ENCODE measurements at places on chromosomes 7 and 10. TPM values are rescaled to one million over a fixed set of nuclear protein-coding genes. Genes with fewer than 3 reads are reported as not detected.

DNA sequence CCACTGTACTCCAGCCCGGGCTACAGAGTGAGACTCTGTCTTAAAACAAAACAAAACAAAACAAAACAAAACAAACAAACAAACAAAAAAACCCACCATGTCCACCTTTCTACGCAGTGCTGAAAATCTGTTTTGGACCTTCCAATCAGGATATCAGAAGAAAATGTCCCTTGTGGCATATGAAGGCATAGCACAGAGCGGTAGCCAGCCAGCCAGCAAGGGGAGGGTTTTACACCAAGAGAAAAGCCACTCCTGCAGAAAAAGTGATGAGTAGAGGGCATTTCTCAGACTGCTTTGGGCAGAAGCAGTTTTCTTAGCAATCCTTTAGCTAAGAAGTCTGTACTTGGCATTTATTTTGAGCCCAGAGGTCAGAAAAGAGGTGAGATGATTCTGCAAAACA lies 612.2 kb downstream of the TYW1 start:
- no peak for DNase-seq

DNA sequence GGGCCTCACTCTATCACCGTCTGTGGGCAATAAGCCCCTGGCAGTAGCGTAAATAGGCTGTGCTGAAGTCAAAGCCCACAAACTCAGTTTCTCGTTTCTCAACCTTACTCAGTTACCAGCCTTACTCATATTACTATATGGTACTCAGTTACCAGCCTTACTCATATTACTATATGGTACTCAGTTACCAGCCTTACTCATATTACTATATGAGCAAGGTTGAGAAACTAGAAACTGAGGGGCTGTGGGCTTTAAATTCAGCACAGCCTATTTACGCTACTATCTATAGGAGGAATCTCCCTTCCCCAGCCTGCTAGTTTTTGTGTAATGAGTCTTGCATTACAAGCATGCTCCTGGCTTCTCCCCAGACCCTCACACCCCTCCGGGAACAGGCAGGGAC lies 35.4 kb downstream of the CCDC3 start:
- DNase-seq, result no peak

DNA sequence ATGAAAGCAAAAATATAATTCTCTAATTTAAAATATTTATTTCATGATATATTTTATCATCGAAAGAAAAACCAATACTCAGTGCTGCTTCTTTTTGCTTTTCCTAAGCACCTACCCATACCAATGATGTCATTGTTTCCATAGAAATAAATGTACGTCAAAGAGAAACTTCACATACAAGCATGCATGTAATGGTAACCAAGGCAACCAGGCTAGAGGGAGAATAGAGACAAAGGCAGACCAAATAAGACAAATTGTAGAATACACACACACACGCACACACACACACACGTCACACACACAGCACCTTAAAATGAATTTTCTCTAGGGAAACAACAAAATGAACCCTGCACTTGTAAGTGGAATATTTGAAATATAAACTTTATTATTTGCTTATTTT lies 75.5 kb downstream of the MACC1 start:
- no peak for DNase-seq

DNA sequence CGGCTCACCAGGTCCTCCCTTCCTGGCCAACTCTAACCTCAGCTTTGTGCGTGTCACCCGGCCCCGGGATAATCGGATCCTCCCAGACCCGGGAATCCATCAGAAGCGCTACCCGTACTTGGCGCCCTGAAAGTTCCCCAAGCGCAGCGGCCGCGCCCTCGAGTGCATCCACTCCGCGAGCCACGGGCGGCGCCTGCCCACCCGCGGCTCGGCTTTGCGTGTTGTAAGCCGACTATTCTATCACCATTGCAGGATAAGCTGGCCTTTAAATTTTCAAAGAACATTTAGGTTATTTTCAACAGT lies 35.7 kb upstream of the EBLN1 start:
- DNase-seq, result peak; percentile 46

DNA sequence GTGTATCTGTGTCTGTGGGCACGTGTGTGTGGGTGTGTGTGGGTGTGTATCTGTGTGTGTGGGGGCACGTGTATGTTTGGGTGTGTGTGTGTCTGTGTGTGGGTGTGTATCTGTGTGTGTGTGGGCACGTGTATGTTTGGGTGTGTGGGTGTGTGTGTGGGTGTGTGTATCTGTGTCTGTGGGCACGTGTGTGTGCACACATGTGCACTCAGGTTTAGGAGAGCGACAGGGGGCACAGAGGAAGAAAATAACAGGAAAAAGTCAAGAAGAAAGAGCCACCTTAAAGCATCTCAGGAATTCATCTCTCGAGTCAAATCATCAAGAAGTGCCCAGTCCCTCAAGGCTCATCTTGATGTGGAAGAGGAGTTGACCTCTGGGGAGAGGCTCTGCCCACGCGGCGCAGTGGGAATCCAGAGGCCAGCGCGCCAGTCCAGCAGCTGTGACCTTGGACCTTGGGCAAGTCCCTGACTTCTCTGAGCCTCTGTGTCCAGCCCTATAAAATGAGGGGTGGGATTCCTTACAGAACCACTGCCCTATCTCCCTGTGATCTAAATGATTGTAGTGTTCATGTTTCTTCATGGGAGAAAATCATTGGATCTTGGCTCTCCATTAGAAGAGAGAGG lies 147.8 kb downstream of the RGS10 start:
- DNase-seq, result no peak

DNA sequence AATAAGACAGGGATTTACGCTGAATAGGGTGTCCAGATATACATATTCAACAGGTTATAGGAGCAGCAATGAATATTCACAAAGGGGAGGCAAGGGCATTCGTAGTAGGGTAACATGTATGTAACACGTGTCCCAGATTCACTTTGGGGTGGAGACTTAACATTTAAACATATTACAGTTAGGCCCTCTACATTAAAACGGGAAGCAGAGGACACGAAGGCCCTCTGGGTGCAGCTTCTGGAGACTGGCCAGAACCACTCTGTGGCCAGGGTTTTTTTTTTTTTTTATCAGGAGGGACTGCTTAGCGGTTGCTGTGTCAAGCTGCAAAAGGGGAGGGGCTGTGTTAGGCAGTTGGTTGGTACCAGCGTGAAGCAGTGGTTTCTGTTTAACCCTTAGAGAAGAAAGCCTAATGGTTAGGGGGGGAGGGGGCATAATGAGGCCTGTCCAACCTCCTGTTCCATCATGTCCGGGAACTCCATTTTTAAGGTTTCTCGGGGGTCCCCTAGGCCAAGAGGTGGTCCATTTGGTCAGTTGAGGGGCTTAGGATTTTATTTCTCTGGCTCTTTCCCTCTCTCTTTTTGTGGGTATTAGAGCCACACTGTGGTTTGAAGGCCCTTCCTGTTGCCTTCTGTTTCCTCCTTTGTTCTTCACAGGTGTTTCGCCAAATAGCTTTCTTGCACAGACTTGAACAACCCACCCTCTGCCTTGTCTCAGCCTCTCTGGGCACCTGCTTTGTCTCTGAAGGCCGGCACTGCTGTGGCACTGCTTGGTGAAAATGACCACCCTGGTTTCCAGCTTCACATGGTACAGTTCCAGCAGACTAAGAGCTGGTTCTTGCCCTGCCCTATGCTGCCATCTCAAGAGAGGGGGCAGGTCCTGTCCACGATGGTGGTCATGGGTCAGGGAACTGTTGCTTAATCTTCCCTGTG lies 26.4 kb downstream of the PRF1 start:
- peak; percentile 55 for DNase-seq

- no peak for DNase-seq
These were observed 617.9 kb upstream of the POT1 start for GRCh38 chr7:125547505-125547904.

DNA sequence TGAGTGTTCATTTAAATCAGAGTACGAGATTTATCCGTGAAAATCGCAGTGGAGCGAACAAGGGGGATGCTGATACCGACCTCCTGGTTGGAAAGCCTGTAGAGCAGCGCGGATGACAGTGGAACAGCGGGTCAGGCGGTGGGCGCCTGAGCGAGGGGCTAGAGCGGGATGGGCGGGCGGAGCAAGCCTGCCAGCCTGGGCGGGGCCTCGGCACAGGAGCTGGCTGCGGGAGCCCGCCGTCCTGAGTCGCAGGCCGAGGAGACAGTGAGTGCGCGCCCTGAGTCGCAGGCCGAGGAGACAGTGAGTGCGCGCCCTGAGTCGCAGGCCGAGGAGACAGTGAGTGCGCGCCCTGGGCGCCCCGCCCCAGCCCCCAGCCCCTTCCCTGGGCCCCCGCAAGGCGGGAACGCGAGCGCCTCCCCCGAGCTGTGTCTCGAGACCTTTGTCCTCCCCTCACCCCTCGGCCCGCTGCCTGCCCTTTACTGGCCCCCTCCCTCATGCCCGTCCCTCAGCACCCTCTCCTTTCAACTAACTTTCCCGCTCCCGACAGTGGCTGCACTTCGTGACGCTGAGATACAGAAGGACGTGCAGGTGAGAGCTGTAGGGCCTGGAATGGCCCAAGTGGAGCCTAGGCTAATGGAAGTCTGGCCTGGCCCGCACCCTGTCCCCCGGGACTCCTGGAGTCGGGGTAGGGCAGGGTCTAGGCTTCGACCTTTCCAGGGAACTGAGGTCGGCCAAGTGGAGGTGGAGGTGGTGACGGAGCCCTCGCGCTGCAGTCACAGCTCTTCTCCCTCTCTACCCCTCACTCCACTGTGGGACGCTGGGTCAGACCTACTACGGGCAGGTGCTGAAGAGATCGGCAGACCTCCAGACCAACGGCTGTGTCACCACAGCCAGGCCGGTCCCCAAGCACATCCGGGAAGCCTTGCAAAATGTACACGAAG lies at the start of gene AS3MT:
Gene AS3MT (plus strand): TSS at position 213 of the 941 bp plus-strand sequence. CDS start 123 bp downstream, at position 336.
- DNase-seq, result peak; percentile 22

GRCh38 chr7:111666260-111666659 lies 104.0 kb upstream of the IMMP2L start:
- no peak for DNase-seq

GRCh38 chr10:130361351-130362105 lies 225.3 kb downstream of the GLRX3 start:
- no peak for DNase-seq

- no peak for DNase-seq
These were observed 560 bp downstream of the GBF1 start for GRCh38 chr10:102245932-102246251.

- peak; percentile 85 for DNase-seq
These were observed 228.2 kb downstream of the PTEN start for GRCh38 chr10:88091490-88092061.

DNA sequence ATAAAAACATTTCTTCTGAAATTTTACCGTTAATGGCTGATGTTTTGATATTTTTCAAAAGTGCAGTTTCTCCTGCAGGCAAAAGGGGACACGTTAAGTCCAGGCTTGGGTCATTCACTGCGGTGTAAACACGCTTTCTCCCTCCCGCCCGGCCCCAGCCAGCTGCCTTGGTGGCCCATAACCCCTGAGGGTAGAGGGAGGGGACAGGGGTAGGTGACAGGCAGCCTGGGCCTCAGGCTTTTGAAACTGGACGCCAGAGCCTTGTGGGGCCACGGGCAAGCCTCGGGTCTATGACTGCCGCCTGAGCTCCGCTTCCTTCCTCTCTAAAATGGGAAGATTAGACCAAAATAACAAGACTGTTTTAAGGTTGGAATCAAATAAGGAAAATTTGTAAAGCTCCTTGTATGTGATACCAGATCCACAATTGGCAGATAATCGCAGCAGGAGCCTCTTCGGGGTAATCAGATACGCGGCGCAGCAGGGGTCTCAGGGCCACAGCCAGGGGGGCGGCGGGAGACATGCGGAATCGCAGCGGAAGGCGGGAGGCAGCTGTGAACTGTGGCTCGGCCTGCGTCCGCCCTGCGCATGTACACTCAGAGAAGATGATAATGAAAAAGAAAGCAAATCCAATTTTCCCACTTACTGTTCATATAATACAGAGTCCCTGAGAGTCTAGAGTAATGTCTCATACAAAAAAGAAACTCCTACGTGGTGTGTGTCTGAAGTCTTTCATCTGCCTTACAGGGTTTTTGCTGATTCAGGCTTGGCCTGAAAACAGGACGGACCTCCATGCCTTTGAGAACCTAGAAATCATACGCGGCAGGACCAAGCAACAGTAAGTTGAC lies 138.3 kb downstream of the EGFR start:
- no peak for DNase-seq

- DNase-seq, result no peak
These were observed 42.1 kb upstream of the EMX2 start for GRCh38 chr10:117500456-117500855.

DNA sequence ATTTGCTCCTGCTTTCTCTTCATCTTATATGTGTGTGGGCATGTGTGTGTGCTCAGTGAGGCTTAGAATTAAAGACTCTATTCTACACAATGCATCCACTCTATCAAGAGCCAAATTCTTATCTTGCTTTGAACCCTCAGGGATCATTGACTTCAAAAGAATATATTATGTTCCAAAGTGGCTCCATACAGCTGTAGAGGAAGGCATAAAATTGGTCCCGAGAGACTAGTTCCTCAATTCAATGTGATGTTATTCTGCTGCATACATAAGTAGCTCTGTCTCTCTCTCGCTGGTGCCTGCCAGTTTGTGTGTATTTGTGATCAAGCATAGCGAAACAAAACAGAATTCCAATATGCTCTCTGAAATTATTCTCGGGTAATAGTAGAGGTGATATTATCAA lies 997.9 kb upstream of the POT1 start:
- no peak for DNase-seq

- no peak for DNase-seq
These were observed 538.7 kb upstream of the MGMT start for GRCh38 chr10:128928231-128928836.

GRCh38 chr7:128299109-128299607 lies 44.5 kb downstream of the RBM28 start:
- DNase-seq, result no peak

- DNase-seq, result no peak
These were observed 6.3 kb downstream of the HTRA1 start for GRCh38 chr10:122467701-122468100.

DNA sequence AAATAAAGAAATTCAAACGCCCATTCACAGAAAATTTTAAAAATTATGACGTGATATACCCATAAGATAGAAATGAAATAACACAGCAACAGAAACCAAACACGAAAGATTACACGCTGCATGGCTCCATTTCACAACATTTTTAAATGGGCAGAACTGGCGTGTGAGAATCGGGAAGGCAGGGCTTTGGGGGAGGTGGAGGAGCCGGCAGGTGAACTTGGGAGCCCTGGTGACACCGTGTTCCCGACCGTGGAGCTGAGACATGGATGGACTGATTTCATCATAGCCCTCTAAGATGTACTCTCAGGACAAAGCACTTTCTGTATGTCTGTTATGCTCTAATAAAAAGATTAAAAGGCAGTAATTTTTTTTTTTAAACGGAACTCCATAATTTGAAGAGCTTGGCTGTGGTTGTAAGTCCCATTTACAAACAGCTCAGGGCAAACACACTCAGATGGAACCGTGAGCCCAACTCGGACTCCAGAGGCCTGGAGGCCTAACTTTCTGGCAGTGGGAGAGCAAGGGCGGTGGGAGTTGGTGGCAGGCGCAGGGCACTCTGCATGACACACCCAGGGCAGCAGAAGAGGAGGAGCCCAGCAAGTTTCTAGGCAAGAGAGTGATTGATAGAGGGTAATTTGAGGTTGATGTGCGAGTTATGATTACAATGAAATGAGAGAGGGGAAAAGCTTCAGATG lies 203.4 kb downstream of the MAD1L1 start:
- DNase-seq, result no peak

The TMEM213 gene
- 0.73 TPM for total RNA-seq

The ACTL6B gene
- total RNA-seq, result not detected

The MYH16 gene
- total RNA-seq, result not detected

The GSDME gene
- 1.7 TPM for total RNA-seq

The MORN4 gene
- total RNA-seq, result 4.3 TPM

The PAX4 gene
- total RNA-seq, result not detected

The TLX1 gene
- total RNA-seq, result not detected

The FXYD4 gene
- total RNA-seq, result not detected

The AKR1D1 gene
- total RNA-seq, result not detected

The TMEM176A gene
- total RNA-seq, result not detected

All from activated CD4-positive, alpha-beta memory T cell treated with anti-CD3 and anti-CD28 coated beads, Interleukin-2, amount 10 ng/mL, durations not matched to agents 7 days and 5 days (primary cell).